Gastroesophageal sphincter (tissue), 4 donors: ENCODE measurements at places on chromosomes 3 and 15. TPM values are rescaled to one million over a fixed set of nuclear protein-coding genes. Genes with fewer than 3 reads are reported as not detected.

Gene PPP2R3A
- total RNA-seq = 31.0 TPM

Gene KNG1
- not detected for total RNA-seq

DNA sequence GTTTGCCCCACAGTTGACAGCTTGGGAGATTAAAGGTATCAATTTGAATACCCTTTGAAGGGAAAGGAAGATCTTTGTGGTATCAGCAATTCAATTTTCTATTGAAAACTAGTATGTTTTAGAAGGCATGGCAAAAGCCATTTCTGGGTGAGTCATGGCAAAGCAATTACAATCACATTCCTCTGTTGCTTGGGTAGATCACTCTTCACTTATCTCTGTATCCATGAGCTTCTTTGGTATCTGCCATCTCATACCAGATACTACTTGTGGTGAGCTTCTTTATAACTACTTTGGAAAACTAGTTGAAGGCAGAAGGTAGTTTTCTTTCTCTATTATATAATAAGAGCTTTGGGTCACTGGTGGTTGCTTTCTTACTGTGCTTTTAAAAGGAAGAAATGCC lies 28.3 kb upstream of the LSAMP start:
- ATAC-seq = no peak

- no peak for ATAC-seq
Observed at GRCh38 chr15:41258750-41259471, 27.8 kb downstream of the CHP1 start.

DNA sequence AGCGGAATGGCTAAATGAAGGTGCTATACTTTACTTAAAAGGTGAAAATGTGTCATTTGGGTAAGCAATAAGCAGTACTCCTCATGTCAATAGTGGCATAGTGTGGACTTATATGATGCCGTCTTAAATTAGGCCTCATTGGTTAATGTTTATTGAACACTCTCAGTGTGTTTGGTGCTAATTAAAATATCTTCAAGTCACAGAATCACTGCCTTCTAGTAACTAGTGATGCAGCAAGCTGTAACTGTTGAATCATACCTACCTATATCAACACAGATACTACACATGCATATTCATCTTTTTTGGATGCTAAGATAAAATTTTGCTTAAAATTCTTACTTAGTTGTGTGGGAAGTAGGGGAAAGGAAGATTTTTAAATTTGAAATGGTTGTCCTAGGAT lies 30.7 kb downstream of the ARHGAP31 start:
- ATAC-seq = no peak

- no peak for ATAC-seq
Observed at GRCh38 chr3:167958141-167958540, 137.6 kb downstream of the GOLIM4 start.
